ENCODE measurements at places on chromosomes 7 and 10.
A peak's percentile ranks its signal among the peaks of the same experiment; 100 is the strongest.

GRCh38 chr7:105782391-105783042 is 93.9 kb downstream of the ATXN7L1 start:
- DNase-seq: peak; percentile 61

GRCh38 chr7:143385891-143386781 is 5.0 kb downstream of the ZYX start:
- no peak for DNase-seq

GRCh38 chr7:2273866-2274265 is 31.8 kb downstream of the NUDT1 start:
- DNase-seq: no peak

DNA sequence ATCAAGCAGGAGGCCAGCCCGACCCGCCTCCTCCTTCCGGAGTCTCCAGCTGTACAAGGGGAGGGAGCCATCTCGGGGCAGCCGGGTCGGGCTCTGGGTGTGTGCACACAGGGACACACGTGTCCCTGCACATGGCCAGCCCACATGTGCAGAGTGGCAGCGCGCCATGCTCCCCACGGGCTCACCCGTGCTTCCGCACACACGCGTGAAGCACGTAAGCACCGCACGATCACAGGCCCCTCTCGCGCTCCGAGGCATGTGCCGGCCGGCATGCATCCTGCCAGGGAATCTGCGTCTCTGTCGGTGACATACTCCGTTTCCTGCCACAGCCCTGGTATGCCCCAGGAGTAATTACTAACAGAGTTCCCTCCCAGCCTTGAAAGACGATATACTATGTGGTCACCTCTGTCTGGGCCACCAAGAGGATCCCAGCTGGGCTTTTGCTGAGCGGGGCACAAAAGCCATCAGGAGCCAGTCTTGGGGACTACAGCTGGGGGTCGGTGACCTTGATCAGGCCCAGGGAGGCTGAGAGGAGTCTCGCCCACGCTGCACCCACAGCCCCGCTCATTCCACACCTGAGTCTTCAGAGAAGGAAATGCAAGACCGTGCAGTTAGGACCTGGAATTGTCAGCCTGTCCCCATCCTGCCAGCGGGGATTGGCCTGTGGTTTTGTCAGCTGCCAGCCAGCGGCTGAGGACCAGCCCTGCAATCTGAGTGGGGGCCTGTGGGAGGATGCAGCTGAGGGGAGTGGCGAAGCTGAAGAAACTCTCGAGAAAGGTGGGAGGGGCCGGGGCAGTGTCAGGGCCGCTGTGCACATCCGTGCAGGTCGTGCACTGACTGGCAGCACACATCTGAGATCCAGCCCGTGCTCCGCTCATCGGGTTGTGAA is 11.0 kb upstream of the LFNG start:
- DNase-seq: peak; percentile 67

GRCh38 chr10:51985336-51985735 is 285.9 kb upstream of the CSTF2T start:
- no peak for DNase-seq

GRCh38 chr10:850093-850492 is 81.4 kb downstream of the LARP4B start:
- DNase-seq: no peak

- DNase-seq: no peak
Measured at GRCh38 chr7:136513744-136514143, 354.7 kb upstream of the CHRM2 start.

- no peak for DNase-seq
Measured at GRCh38 chr7:128939861-128940410, 2.2 kb downstream of the IRF5 start.

- DNase-seq: peak; percentile 22
Measured at GRCh38 chr7:129401967-129402860, 32.0 kb upstream of the STRIP2 start.

DNA sequence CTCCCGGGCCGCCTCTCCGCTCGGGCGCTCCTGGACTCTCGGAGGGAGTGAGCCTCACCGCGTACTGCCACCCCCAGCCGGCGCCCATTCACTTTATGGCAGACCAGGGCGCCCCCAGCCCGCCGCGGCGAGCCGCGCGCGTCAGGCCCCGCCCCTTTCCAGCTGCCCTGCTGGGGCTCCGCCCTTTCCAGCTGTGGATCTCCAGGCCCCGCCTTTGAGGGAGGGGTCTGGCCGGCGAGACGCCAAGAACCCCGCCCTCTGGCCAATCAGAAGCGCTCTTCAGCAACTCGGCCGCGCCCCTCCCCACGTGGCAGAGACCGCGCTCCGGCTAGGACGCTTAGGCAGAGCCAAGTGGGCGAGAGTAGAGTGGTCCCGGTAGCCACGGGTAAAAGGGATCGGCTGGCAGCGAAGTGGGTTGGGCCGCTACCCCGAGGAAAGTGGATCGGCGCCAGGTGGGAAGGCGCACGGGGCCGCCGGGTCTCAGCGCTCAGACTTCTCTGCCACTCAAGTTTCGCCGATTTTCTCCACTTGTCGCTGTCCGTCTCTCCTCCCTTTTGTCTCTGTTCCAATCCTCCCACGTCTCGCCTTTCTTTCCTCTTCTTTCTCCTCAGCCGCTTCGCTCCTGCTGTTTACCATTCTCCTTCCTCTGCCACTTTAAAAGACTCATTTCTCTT is at the start of gene PITX3:
Gene PITX3, minus strand, starts transcription at position 69 of the 674 bp plus-strand sequence. CDS start 9,432 bp downstream, outside the sequence.
- DNase-seq: peak; percentile 92

DNA sequence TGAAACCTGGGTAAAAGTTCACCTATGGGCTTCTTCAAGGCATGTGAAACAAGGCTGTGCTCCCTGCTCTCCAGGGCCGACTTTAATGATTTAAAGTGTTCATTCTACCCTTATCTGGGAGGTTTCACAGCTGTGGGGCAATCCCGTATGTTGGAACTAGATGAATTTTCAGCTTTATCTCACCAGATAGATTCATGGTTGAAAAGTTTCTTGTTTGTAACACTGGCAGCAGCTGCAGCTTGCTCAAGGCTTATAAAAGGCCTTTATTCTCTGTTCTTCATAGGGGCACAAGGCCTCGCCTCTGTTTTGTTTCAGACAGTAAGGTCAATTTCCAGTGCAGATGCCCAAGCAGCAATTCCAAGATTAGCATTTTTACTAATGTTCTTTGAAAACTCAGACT is 70.4 kb upstream of the DNAJB12 start:
- DNase-seq: no peak

- DNase-seq: no peak
Measured at GRCh38 chr7:49980465-49980864, 112.6 kb downstream of the ZPBP start.

GRCh38 chr7:12519682-12520009 is 50.9 kb upstream of the SCIN start:
- DNase-seq: no peak

- no peak for DNase-seq
Measured at GRCh38 chr7:99473315-99473596, 566 bp downstream of the ZNF789 start.

DNA sequence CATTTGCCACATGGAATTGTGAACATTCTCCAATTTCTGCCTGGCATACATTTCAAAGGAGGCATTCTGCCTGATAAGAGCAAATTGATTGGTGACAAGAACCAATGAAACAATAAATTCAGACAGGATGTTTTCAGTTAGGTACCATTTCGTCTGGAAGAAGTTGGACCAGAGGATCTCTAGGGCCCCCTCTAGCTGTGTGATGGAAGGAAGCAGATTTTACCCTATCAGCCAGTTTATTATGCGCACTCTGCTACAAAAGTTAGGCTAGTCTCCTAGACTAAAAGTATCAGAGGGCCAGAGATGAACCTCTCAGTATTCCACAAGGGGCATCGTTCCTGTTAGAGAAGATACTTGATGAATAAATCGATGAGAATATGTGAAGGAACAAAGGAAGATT is 118.0 kb downstream of the BUB3 start:
- no peak for DNase-seq

- no peak for DNase-seq
Measured at GRCh38 chr7:4996696-4997222, 37.8 kb upstream of the MMD2 start.

- no peak for DNase-seq
Measured at GRCh38 chr10:102752266-102752930, 8.7 kb downstream of the WBP1L start.

DNA sequence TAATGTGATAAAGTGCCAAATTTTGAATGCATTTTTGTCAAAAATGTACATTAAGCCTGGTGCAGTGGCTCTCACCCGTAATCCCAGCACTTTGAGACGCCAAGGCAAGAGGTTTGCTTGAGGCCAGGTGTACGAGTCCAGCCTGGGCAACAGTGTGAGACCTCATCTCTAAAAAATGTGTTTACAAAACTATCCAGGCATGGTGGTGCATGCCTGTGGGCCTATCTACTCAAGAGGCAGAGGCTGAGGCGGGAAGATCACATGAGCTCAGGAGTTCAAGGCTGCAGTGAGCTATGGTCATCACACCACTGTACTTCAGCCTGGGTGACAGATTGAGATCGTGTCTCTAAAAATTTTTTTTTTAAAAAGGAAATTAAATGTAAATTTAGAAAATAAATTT is 18.5 kb upstream of the MGMT start:
- DNase-seq: no peak

DNA sequence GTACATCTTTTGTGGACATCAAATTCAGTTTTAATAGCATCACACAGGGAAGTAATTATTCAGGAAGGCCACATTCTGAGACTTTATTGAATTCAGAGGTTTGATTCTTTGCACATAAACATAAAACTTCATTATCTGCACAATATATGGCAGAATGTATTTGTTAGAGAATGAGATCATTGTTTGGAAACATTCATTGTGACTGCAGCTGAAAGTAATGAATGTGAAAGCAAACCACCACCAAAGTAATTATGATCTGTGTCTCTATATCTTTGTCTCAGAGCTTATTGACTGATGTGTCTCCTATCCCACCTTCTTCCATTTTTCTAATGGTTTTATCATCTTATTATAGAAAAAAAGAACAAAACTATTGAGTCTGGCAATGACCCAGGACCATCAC is 340.9 kb upstream of the PCDH15 start:
- no peak for DNase-seq

- no peak for DNase-seq
Measured at GRCh38 chr10:43114743-43115611, 23.3 kb upstream of the CSGALNACT2 start.

- no peak for DNase-seq
Measured at GRCh38 chr7:140512317-140513000, 33.2 kb upstream of the MKRN1 start.

- DNase-seq: peak; percentile 17
Measured at GRCh38 chr7:98930464-98930863, 52.1 kb downstream of the TRRAP start.

DNA sequence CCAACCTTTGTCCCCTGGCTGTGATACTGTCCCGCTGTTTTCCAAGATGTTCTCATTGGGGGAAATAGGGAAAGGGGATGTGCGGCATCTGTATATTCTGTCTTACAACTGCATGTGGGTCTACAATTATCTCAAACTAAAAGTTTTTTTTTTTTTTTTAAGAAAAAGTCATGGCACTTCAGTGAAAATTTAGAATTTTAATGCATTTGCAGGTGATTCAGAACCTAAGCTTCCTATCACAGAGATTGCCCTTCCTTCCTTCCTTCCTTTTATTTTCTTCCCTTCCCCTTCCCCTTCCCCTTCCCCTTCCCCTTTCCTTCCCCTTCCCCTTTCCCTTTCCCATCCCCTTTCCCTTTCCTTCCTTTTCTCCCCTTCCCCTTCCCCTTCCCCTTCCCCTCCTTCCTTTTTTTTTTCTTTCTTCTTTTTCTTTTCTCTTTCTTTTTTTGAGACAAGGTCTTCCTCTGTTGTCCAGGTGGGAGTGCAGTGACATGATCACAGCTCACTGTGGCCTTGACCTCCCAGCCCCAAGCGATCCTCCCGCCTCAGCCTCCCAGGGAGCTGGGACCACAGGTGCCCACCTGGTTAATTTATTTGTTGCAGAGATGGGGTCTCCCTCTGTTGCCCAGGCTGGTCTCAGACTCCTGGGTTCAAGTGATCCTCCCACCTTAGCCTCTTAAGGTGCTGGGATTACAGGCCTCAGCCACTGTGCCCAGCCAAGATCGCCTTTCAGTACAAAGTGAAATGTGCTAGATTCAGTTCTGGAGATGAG is 32.0 kb downstream of the JAKMIP3 start:
- no peak for DNase-seq

DNA sequence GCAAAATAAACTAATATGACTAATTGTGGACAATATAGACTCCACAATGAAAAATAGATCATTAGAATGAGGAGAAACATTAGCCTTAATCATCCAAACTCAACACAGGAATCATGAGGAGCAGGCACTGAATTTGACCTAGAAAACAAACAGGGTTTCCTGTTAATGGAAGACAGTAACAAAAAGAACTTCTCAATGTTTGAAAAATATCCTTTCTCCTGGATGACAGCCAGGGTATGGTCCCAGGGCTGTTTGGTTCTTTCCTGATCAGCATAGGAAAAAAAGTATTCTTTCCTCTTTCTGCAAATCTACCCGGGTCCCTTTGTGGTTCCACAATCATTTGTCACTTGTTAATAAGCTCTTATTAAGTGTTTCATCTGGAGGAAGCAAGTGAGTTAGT is 145.3 kb upstream of the SVIL start:
- DNase-seq: no peak

- no peak for DNase-seq
Measured at GRCh38 chr7:74344132-74344496, 54.9 kb downstream of the CLIP2 start.

DNA sequence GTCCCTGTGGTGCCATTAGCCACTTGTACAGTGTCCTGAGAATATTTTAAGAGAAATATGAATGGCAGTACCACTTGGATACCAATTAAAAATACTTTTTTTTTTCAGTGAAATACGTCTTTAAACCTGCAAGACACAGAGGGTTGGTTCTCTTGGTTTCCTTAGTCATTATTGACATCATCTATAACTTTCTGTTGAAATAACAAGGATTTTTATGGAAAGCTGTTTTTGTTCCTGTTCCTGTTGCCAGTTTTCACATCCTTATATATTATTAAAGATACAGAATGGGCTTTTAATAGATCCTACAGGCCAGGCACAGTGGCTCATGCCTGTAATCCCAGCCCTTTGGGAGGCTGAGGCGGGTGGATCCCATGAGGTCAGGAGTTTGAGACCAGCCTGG is 579.9 kb downstream of the AUTS2 start:
- no peak for DNase-seq

GRCh38 chr7:69906283-69906995 is 308.2 kb downstream of the AUTS2 start:
- no peak for DNase-seq

DNA sequence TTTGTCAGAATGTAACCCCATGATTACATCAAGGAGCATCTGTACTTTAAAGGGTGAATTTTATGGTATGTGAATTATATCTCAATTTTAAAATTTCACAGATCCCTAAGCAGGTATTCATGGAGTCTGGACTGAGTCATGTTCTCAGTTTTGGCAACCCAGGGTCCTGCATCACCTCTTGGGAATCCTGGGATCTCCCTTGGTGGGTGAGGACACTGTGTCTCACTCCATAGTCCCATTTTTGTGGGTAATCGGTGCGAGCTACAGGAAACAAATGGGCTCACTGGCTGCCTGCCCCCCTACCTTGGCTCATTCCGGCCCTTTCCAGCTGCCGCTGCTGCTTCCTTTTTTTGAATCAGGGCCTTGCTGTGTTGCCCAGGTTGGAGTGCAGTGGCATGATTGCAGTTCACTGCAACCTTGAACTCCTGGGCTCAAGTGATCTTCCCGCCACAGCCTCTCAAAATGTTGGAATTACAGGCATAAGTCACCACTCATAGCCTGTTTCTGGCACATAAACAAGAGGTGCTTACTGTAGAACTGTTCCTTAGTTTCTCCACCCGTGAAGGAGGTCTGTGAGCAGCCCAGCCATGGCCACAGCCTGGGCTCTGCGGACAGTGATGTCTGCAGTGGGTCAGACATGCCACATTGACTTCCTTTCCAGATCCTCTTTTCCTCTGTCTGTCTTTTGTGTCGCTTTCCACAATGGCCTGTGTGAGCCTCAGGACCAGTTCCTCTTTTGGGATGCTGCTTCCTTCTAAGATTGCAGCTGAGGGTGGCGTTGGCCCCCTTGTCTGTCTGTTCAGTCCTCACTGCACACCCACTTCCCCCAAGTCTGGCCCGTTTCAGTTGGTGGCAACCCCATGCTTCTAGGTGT is 14.5 kb downstream of the PALD1 start:
- no peak for DNase-seq
